ENCODE measurements at places on chromosomes 13 and 19.

GRCh38 chr13:113045251-113046127 is 60.1 kb upstream of the F7 start:
- DNase-seq, result no peak

DNA sequence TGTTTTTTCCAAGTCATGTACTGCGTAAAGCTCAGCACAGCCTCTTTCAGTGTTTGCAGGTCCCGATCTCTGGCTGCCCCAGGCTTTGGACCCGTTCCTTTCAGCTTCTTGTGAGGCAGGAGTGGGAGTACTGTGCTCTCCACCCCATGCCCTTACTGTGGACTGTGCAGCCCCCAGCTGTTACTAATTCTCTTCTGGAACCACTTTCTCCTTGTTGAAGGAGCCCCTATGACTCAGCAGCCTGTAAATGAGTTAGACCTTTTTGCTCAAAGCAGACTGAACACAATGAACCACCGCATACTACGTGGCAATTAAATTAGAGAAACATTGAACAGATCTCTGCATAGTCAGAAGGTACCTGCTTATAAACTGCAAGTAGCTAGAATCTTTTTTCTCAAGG is 39.0 kb downstream of the SERTM1 start:
- no peak for DNase-seq

- DNase-seq, result peak; percentile 75
Observed at GRCh38 chr19:10836479-10837330, 693 bp upstream of the TMED1 start.

DNA sequence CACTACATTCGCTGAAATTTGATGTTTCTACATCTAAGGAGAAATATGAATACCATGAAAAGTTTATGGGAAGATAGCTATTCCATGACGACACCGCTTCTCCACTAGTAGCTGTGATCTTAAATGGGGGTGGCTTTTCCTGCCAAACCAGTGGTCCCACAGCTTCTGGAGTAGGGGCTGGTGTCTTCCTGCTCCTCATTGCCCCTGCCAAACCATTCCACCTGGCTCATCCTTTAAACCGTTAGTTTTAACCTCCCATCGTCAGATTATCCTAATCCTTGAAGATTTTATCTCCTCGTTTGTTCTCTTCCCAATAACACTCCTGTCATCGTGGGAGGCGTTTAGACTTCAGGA is 568 bp upstream of the ZNF230 start:
- DNase-seq, result no peak
